ENCODE measurements at places on chromosomes 6 and 20.

GRCh38 chr6:151065027-151065815 is 174.5 kb upstream of the AKAP12 start:
- DNase-seq = no peak

DNA sequence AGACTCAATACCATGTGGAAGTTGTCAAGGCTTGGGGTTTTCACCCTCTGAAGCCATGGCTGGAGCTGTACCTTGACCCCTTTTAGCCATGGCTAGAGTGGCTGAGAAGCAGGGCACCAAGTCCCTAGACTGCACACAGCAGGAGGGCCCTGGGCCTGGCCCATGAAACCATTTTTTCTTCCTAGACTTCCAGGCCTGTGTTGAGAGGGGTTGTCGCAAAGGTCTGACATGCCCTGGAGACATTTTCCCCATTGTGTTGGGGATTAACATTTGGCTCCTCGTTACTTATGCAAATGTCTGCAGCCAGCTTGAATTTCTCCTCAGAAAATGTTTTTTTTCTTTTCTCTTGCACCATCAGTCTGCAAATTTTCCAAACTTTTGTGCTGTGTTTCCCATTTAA is 196.4 kb downstream of the SLC16A10 start:
- no peak for DNase-seq

DNA sequence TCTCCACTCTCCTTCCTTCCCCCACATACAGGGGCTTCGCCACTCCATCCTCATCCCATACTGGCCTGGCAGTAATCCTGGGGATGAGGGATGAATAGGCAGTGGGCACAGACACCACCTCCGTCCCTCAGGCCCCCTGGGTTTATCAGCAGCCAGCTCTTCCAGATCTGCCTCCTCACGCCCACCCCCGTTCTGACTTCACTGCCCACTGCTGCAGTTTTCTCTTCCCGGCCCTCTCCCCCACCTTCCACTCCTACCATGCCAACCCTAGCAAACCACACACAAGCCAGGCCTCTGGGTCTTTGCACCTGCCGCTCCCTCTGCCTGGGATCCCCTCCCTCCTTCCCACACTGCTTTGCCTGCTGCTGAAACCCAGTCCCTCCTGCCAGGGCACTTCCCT is 22.3 kb downstream of the PNPLA1 start:
- DNase-seq = no peak

- DNase-seq = no peak
Measured at GRCh38 chr20:50729901-50730764, 1.2 kb upstream of the PARD6B start.

GRCh38 chr6:3426927-3427686 is 29.7 kb downstream of the SLC22A23 start:
- no peak for DNase-seq

GRCh38 chr20:40087496-40087895 is 601.5 kb downstream of the MAFB start:
- DNase-seq = no peak

- peak; percentile 6 for DNase-seq
Measured at GRCh38 chr20:41734506-41734945, 116.3 kb upstream of the CHD6 start.

GRCh38 chr6:130602151-130602770 is 224.9 kb upstream of the SMLR1 start:
- peak; percentile 60 for DNase-seq

GRCh38 chr6:109701774-109702173 is 10.7 kb downstream of the FIG4 start:
- DNase-seq = no peak

- DNase-seq = no peak
Measured at GRCh38 chr6:51531623-51532022, 555.8 kb downstream of the PKHD1 start.

DNA sequence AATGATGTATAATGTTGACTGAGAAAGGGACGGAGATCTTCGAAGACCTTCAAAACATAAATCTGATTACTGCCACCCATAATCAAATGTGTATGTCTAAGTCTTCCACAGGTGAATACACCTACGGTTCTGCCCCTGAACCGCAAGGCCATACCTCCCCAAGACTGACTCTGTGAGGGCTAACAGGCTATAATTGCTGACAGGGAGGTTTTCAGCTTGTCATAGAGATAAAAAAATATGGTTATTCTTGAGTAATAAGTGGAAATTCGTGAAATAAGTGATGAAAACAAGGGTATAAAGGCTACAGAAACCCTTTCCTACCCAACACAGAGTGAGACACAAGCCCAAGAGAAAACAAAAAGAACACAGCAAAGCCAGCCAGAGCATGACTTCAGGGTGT is 188.9 kb downstream of the ATXN1 start:
- no peak for DNase-seq

DNA sequence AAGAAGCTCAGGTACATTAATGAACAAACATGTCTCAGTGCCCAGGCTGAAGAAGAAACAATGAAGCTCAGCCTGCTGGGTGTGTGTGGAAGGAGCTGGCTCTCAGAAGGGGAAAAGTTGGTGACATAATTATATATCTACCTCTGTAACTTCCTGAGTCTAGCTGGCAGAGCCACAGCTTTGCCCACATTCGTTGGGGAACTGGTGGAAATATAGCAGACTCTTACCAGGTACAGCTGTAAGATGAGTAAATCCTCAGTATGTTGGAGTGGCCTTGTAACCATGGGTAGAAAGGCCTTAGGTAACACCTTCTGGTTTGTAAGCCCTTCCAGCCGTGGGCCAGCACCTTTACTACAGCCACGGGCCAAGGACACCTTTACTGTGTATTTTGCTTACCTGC is 29.9 kb upstream of the PNRC1 start:
- no peak for DNase-seq

GRCh38 chr6:92687278-92687677 is 732.1 kb downstream of the EPHA7 start:
- no peak for DNase-seq

GRCh38 chr6:328136-328670 is 35.9 kb downstream of the DUSP22 start:
- DNase-seq = peak; percentile 69

DNA sequence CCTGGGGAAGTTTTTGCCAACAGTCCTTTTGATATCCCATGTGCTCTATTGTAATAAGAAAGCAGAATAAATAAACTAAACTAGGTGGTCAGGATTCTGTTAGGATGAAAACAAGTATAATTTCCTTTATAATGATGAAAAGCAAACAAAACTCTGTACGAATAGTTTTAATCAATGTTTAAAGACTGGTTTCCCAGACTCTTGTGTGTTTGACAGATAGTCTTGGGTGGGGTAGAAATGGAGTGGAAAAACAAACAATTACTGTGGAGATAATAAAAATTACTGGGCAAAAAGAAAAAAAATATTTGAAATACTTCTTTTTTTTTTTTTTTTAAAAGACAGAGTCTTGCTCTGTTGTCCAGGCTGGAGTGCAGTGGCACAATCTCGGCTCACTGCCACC is 152.1 kb upstream of the FLRT3 start:
- no peak for DNase-seq

GRCh38 chr6:166450167-166450873 is 67.6 kb upstream of the MPC1 start:
- DNase-seq = no peak

DNA sequence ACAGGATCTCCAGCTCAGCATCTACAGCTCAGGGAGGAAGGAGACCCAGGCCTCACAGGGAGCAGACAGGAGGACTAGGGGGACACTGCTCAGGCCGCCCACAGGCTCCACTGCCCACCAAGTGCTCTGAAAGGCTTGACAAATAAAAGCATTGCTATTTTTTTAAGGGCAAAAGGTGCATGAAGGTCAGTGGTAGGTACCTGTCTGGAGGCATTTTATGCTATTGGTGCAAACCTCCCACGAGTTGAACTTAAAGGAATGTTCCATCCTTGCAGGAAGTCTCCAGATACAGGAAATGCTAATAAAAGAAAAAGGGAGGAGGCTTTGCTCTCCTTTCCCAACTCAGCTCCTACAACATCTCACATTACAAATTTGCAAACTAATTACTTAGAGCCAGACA is 228.1 kb downstream of the FOXC1 start:
- no peak for DNase-seq

GRCh38 chr6:42106112-42107023 is 36.1 kb downstream of the C6orf132 start:
- DNase-seq = no peak

DNA sequence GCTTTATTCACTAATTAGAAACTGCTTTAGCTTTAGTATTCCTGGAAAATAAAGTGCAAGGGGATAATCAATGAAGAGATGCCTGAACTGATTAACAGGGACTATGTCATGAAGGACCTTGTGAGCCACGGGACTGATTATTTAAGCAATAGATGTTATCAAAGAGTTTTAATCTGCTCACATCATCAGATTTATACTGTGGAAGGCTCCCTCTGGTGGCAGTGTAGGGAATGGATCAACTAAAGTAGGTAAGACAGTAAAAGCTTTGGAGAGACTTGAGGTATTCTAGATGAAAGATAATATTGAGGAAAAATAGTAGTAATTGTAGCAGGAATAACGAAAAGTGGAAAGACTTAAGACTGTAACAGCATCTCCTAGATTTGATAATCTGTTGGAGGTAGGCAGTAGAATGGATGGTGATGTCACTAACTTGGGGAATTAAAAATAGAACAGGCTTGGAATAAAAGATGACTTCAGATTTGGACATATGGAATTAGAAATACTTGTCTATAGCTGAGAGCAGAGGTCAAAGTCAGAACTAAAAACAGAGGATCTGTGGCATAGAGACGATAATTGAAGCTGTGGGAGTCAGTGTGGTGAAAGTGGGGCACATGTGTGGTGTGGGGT is 80.3 kb upstream of the HTR1E start:
- peak; percentile 1 for DNase-seq

- DNase-seq = no peak
Measured at GRCh38 chr6:156432543-156432942, 344.6 kb upstream of the ARID1B start.

DNA sequence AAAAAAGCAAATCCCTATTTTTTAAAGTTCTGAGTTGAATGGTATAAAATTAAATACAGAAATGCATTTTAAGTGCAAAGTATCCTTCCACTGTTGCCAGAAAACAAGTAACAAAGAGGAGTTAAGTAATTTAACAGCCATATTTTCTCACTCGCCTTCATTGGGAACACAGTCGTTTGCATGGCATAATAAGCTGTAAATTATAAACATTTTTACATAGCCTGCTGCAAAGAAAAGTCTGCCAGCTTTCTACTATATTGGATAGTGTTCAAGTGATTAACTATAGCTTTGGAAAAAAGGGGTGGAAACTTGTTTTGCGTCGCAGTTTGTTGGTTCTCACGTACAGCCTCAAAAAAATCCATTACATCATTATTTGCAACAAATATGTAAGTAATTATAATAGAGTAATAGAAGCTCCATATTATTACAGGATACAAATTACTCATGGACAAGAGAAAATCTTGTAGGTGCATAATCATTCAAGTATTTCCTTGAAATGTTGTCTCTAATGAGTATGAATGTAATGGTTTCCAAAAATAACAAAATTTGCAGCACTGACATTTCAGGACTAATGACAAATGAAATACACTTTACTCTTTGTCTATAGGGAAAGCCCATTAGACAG is 139.3 kb downstream of the PDSS2 start:
- DNase-seq = no peak

DNA sequence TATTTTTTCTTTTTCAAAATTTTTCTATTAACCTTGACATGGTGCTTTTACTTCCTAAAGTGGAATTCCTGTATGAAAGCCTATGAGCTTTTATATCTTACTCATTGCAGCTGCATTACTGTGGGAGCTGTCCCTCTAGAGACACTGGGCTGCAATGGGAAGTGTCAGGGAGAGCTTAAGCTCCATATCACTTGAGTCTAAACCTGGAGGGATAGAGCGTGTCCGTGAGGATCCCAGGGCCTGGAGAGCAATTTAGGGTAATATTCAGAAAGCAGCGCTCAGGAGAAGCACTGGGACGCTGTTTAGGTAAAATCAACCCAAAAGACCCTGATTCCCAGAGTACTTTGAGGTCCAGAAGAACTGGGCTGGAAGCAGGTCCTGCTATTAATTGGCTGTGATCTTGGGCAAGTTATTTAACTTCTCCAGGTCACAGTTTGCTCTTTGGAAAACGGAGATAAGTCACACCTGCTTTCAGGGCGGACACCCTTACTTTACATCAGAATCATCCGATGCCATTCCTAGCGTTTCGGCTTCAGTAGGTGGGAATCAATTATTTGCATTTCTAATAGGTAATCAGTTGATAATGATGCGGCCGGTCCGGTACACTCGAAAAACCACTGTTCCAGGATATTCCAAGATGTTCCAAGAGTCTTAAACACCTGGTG is 628 bp upstream of the ERGIC3 start:
- no peak for DNase-seq

- no peak for DNase-seq
Measured at GRCh38 chr6:154017786-154018185, 21.3 kb upstream of the OPRM1 start.

DNA sequence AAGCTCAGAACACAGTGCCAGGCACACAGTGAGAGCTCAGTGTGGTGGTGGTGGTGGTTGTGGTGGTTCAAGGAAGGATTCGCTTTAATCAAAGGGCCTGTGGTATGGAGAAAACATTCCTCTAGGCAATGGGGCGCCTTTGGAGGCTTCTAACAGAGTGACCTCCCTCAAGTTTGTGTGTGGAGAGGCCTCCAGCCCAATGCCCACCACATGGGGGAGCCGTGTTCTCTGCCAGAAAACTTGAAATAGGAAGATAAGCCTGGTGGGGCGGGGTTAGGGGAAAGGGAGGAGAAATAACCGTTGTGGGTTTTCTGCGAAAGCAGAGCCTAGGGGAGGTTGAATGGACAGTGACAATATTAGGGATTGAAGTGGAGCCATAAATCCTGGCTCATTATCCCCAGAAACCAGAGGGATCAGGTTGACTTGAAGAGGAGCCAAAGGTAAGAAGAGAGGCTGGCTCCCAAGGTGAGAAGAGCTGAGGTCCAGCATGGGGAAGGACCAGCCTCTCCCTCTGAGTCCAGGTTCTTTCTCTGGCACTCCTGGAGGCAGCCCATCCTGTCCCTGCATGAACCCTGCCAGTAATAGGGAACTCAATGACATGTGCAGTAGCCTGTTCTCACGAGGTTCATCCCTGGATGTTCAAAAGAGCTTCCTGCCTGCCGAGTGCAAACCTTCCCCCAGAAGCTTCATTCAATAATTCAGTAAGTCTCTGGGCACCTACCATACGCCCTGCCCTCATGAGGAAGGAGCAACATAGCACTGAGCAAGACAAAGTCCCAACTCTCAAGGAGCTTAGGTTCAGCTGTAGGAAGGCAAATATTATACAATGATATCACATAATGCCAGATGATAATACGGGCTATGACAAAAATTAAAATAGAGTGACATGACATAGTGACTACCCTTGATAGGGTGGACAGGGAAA is 51.4 kb downstream of the TGM2 start:
- DNase-seq = no peak

- DNase-seq = peak; percentile 9
Measured at GRCh38 chr20:35387334-35387733, 24.4 kb downstream of the UQCC1 start.

Measured in fibroblast of the conjunctiva (primary cell).